Activated naive CD8-positive, alpha-beta T cell treated with anti-CD3 and anti-CD28 coated beads for 36 hours (primary cell): ENCODE measurements at places on chromosomes 2 and 18. TPM values are rescaled to one million over a fixed set of nuclear protein-coding genes. Genes with fewer than 3 reads are reported as not detected.

DNA sequence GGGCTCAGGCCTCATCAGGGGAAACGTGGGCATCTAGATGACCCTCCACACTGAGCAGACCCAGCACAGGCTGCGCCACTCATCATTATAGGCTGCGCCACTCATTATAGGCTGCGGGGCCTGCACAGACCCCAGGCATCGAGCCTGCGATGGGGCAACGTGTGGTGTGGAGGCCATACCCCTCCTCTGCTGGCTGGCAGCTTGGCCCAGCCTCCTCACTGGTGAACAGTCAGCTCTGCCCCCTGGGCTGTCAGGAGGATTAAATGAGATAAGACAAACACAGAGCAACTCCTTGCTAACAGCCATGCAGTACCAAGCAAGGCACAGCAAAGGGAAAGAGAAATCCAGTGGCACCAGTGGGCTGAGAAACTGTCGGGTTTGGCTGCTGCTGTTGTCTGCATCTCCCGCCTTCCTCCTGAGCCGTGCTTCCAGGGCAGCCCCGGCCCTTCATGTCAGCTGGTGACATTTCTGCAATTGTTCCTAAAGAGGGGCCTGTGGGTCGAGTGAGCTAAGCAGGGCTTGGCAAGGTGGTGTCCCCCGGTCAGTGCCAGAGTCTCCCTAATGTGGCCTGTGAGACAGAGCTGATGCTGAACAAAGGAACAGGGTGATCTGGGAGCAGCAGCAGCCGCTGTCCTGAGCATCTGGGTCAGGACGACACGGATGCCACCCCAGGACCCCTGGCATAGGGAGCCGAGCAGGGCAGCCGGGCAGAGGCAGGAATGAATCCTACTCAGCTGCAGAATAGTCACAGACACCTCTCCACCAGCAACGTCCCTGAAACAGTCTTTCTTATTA lies 48.7 kb downstream of the RRM2 start:
- no peaks in the 10 kb centered on the region for H3K27me3 ChIP-seq
- H3K27ac ChIP-seq, result no peak overlapping the region
- H3K36me3 ChIP-seq, result peaks cover 4% of the 10 kb centered on the region
- H3K4me3 ChIP-seq, result no peak overlapping the region
- no peak for DNase-seq
- H3K4me1 ChIP-seq, result no peaks in the 10 kb centered on the region

DNA sequence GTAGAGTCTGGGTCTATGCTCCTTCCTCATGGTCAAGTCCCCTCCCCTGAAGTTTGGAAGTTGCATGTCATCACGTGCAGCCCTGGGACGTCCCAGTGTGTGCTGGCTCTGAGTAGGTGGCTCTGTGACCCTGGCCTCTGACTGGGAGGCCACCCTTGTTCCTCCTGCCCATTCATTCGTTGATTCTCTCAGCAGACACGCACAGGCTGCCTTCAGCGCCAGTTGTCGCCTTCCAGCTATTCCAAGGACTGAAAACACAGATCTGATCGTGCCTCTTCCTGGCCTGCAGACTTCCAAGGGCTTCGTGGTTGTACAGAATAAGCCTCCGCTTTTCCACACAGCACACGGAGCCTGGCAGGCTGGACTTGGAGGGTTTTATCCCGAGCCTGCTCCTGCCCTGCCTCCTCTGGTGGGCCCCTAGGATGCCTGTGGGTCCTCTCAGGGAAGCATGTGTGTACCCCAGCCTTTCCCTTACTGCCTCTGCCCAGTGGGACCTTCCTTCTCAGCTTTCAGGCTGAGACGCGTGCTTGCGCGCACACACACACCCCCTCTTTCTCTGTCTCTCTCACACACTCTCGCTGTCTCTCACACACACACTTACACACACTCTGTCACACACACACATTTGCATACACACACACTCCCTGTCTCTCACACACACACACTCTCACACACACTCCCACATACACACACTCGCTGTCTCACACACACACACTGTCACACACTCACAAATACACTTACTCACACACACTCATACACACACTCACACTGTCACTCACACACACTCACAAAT lies 17.7 kb downstream of the SH3BP4 start:
- no peak for DNase-seq
- no peak overlapping the region for H3K4me3 ChIP-seq
- H3K27me3 ChIP-seq, result peaks cover 26% of the 10 kb centered on the region
- no peaks in the 10 kb centered on the region for H3K36me3 ChIP-seq
- no peaks in the 10 kb centered on the region for H3K4me1 ChIP-seq

Gene EHD3
- 1.2 TPM for total RNA-seq

Gene PLA2R1
- total RNA-seq, result not detected

Gene C2orf66
- not detected for total RNA-seq
